ENCODE measurements at places on chromosomes 6 and 20. TPM values are rescaled to one million over a fixed set of nuclear protein-coding genes. Genes with fewer than 3 reads are reported as not detected.

GRCh38 chr6:89970609-89971337, 76.5 kb downstream of the GJA10 start:
- DNase-seq, result no peak

DNA sequence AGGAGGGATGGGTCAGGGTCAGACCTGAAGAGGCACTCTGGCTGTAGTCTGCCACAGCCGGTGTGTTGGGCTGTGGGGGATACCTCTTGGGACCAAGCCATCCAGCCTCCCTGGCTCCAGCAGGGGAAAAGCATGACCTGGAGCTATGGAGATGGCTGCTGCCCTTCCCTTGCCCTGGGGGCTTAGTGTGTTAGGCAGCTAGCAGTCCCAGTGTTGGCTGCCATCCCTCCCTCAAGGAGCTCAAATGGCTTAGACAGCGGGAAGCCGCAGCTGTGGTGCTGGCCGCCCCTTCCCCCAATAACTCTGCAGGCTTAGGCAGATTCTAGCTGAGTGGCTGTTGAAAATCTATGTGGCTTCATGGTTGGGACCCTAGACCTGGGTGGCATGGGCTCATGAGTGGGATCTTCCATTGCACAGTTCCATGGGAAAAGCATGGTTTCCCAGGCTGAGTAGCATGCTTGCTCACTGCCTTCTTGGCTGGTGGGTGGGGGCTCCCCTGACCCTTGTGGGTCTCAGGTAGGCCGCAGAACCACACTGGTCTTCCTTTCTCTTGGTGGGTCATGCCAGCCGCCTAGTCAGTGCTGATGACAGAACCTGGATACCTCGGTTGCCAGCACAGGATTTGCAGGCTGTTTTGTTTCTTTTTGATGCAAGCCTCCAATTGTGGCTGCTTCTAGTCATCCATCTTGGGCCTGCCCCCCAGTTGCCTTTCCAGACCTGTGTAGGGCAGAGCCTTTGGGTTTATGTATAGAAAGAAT, 69.0 kb upstream of the AHI1 start:
- DNase-seq, result no peak

GRCh38 chr6:63663147-63663955, 27.7 kb downstream of the PHF3 start:
- DNase-seq, result no peak

DNA sequence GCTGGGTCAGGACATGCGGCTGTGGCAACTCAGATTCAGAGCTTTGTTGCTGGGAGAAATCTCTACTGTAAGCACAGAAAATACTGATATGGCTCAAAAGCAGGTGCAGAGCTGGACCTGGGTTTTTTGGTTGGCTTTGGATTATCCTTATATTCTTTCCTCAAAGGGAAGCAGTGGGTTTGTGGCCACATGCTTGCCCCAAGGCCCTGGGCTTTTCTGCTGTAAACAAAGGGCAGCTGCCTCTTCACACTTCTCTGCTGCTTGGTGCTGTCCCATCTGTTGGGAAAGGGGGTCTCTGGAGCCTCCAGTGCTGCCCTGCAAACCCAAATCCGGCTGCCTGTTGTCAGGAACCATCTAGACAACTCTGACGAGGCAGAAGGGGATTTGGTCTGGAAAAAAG, 52.4 kb downstream of the ANKRD6 start:
- DNase-seq, result no peak

DNA sequence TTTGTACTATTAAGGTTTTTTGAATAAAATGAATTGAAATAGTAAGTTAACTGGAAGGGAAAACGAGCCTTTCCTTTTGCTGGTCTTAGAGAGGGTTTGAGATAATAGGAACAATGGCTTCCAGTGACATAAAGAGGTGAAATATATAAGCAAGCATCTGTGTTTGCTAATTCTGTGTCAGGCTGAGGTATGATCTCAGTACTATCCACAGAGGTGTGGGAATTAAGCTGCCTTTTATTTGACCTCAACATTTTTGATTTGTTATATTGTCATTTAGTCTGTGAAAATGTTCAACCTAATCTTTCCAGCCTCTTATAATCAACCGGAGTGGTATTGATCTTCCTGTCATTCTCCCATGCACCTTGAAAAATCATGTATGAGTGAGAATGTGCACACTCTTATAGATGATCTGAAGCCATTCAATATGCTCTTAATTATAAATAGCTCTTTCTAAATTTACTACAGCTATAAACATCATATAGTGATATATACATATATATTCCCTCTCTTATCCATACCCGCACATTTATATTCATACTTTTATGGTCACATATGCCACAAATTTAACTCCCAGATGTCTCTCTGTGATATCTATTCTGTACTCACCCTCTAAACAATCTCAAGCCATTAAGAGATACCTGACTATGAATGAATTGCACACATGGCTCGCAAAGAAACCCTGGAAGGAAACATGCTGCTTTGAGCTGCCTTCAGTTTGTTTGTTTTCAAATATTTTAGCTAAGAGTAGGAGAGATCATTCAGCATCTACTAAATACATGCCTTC, 754.7 kb upstream of the NRSN1 start:
- DNase-seq, result no peak

DNA sequence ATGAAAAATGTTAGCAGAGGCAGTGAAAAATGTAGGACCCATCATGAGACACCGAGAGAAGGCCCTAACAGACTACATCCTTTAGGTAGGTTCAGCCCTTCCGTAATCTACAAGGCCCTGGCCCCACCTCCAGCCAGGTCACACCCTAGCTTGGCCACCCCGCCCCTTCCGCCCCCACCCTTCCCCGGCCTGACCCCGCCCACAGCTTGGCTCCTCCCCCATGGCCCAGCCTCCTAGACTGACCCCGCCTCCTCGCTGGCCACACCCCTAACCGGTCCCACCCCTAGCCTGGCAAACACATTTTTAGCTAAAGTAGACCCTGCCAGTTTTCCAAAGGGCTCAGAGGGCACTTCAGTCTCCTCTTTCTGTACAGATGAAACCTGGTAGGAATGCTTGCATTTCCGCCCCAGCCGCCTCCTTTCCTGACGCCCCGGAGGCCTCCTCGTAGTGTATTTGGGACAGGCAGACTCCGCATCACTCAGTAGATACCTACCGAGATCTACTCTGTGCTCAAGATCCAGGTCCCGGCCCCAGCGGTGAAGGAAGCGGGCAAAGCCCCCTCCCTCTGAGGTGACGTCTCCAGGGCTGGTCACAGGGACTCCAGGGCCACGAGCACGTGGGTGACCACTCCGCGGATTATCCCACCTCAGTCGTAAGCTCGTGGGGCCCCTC, 443.5 kb downstream of the PREX1 start:
- no peak for DNase-seq

- no peak for DNase-seq
Observed at GRCh38 chr6:170485159-170485558, 67.9 kb downstream of the PSMB1 start.

DNA sequence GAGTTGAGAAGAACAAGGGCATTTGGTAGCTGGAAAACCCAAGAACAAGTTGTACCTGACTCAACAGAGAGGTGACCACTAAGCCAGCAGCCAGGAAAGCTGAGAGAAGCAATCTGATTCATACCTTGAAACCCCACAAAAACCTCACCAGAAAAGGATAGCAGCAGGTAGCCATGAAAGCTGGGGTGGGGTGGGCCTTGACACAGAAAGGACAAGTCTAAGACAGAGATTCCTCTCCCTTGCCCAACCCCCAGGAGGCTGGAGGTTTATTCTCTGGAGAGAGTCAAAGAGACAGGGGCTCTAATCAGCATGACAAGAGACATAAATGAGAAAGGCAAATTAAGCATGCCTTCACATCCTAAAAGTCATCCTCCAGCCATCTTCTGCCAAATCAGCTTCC, 151.7 kb upstream of the DST start:
- DNase-seq, result no peak

DNA sequence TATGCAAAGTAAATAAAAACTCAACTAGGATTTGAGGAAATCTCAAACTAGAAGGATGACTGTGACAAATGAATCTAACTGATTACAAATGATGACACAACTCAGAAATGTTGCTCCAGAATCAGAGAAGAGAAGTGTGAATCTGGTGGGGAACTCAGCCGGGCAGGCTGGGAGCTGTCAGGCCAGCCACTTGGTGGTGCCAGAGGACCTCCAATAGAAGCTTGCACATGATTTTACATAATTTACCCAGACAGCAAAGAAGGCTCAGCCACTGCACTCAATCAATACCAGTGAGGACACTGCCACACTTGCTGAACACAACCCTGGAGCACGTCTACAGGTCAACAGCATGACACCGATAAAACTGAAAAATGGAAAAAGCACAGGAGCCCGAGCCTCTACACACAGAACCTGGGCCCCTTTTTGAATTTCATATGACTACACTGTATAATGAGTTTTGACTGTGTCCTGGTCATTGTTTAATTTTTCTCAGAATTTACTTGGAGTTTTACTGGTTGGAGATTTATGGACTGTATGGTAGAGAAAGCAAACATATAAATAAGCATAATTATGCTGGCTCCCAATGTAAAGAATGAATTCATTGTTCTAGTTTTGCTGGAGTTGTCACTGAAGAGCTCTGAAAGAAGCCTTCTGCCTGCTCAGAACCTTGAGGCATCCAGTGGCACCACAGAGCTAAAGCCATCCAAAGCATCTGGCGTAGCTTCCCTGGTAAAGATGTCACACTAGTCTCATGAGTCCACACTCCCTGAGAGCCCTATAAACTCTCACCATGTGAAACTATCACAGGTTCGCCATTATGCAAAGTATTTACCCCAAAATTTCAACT, 296.5 kb downstream of the THBS2 start:
- DNase-seq, result peak; percentile 48

DNA sequence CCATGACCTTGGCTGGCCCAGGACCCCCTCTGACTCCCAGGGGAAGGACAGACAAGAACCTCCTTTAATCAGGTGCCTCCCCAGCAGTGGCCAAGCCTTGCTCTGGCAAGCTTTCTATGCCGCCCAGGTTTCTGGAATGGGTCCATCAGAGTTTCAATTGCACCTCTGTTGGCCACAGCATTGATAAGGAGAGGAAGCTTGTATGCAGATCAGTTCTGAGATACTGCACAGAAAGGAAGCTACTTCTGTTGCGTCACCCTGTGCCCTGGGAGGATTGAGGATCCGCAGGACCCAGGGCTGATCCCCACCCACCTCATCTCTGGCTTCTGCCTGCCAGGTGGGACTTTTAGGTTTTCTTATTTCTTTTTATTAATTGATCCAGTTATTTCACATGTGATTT, 167.2 kb downstream of the TFAP2C start:
- DNase-seq, result no peak

- no peak for DNase-seq
Observed at GRCh38 chr20:4295226-4295625, 279.9 kb upstream of the RNF24 start.

The HAO1 gene
- not detected for total RNA-seq

The PTPRT gene
- total RNA-seq, result not detected

Data from activated CD8-positive, alpha-beta T cell treated with anti-CD3 and anti-CD28 coated beads, Interleukin-2, amount 10 ng/mL, durations not matched to agents 7 days and 5 days (primary cell).